ENCODE measurements at places on chromosomes 3 and 15.

- DNase-seq, result no peak
Measured at GRCh38 chr3:79414035-79414434, 353.8 kb downstream of the ROBO1 start.

DNA sequence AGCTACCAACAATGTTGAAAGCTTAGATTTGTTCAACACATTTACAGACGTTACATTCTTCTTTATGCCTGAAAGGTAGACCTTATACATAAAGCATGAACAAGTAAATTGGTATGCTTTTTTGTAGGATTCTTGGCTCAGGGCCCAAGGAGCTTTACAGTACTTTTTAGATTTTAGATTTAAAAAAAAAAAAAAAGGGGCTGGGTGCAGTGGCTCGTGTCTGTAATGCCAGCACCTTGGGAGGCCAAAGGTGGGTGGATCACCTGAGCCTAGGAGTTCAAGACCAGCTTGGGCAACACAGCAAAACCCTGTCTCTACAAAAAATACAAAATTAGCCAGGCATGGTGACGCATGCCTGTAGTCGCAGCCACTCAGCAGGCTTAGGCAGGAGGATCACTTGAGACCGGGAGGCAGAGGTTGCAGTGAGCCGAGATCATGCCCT, 39.7 kb downstream of the MEF2A start:
- DNase-seq, result no peak

- DNase-seq, result no peak
Measured at GRCh38 chr3:132486099-132486498, 68.8 kb downstream of the DNAJC13 start.

- DNase-seq, result no peak
Measured at GRCh38 chr3:56997675-56998074, 62.8 kb upstream of the SPATA12 start.

DNA sequence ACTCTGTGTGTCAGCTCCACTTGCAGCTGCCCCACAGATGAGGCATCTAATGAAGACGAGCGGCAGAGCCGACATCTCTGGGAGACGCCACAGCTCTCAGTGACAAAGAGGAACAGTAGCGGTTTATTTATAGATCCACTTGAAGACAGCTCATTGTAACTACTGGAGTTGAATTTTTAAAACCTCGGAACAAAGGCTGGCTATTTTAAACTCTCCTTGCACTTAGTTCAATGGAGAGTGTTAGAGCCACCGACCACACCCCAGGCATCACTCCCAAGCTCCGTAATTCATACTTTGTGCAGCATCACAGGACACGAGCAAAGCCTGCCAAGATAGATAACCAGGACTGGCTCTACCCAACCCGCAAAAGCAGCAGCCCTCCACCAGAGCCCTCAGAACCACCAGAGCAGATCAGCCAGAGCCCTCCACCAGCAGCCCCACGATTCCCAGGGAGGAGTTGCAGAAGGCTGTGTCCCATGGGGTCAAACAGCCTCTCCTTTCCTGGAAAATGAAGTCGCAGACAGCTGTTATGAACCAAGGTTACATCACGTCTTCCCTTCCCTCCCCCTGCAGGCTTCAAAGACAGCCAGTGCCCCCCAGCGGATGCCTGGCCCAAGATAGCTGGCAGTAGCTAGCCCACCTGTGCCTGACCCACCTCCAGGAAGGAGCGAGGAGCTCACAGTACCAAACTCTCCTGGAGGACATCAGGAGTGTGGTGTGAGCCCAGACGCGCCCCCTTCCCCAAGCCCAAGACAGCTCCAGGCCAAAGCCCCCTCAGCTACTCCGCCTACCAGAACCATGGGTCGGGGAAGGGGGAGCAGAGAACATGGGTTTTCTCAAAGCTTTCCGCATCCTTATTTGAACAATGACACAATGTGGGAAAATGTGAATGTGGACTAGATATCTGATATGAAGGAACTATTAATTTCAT, 45.7 kb downstream of the POC1A start:
- DNase-seq, result no peak

- no peak for DNase-seq
Measured at GRCh38 chr3:73404435-73404834, 220.3 kb downstream of the PDZRN3 start.
